ENCODE measurements at places on chromosomes 16 and 17.

DNA sequence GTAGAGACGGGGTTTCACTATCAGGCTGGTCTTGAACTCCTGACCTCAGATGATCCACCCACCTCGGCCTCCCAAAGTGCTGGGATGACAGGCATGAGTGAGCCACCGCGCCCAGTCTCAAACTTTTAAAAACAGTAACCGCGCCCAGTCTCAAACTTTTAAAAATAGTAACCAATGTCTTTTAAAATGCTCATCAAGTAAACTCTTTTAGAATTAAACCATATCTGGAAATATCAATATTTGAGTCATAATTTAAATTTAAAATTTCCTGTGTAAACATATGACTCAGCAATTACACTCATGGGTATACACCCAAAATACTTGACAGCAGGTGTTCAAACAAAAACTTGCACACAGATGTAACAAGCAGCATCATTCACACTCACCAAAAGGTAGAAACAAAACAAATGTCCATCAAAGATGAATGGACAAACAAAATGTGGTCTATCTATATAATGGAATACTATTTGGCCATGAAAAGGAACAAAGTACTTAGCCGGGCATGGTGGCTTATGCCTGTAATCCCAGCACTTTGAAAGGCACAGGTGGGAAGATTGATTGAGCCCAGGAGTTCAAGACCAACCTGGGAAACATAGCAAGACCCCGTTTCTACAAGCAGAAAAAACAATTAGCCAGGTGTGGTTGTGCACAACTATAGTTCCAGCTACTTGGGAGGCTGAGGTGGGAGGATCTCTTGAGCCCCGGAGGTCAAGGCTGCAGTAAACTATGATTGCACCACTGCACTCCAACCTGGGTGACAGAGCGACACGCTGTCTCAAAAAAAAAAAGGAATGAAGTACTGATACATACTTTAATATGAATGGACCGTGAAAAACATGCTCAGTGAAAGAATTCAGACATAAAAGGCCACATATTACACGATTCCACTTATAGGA is 20.2 kb downstream of the ENPP7 start:
- DNase-seq = no peak

DNA sequence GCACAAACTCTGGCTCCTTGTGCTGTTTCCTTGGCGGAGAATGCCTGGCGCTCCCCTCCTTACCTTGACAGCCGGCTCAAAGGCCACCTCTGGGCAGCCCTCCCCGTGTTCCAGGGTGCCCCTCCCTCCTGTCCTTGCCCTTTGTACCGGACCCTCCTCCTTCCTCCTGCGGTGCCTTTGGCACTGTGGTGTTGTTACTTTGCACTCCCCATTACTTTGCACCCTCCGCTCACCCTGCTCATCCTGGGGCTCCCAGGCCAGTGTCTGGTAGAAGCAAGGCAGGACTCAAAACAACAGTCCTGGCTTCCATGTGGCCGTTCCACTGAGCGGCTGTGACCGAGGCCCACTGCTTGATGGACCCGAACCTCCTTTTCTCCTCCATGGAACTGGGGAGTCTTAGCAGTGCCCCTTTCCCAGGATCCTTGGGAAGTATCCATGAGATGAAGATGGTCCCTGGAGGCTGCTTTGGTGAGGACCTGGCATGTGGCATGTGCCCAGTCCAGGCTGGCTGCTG is 147.8 kb downstream of the CMIP start:
- no peak for DNase-seq

- DNase-seq = no peak
Measured at GRCh38 chr17:80441598-80442322, 26.8 kb downstream of the ENDOV start.

GRCh38 chr16:84183911-84184591 is 2.8 kb downstream of the TAF1C start:
- DNase-seq = no peak

DNA sequence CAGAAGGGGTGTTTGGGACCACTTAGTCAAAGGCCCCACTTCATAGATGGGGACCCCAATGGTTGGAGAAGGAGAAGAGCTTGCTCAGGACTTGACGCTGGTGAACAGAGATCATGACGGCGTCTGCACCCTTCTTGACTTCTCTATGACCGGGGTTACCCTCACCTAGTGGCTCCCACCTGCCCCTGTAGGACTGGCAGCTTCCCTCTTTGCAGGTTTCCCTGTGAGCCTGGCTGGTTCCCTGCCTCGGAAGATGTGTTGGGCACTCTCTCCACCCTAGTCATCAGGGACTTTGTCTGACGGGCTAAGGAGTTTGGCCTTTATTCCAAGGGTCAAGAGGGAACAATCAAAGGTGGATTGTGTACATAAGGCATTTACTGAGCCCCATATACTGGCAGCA is 22.7 kb downstream of the TBX4 start:
- no peak for DNase-seq

DNA sequence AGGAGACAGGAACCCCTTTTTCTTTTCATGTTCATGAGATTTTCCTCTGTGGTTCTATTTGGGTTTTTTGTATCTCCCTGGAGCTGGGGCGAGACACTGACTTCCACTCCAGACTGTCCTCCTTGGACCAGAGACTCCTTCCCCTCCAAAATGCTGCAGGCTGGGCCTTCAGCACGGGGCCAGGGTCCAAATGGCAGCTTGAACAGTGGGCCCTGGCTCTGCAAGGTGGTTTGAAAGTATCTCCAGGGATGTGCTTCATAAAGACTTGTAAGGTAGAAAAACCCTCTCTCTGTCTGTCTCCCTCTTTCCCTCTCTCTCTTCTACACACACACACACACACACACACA is 236.1 kb downstream of the ZNF423 start:
- DNase-seq = no peak

- DNase-seq = no peak
Measured at GRCh38 chr16:81440888-81441761, 3.5 kb upstream of the CMIP start.

DNA sequence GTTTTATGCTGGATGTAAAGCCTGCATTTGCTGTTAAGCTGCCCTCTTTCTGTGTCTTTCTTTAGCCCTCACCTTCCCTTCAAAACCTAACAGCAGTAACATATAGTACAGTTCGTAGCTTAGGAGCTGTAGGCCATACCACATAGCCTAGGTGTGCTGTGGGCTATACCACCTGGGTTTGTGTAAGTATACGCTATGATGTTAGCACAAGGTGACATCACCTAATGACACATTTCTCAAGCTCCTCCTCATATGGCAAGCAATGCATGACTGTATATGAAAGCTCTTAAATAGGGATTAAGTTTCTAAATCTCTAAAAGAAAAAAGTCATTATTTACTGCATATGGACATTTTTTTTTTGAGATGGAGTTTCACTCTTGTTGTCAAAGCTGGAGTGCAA is 57.8 kb upstream of the TMEM97 start:
- no peak for DNase-seq

- DNase-seq = no peak
Measured at GRCh38 chr16:50367777-50368409, 895 bp downstream of the BRD7 start.

GRCh38 chr16:68884861-68885720 is 41.8 kb downstream of the TANGO6 start:
- no peak for DNase-seq

DNA sequence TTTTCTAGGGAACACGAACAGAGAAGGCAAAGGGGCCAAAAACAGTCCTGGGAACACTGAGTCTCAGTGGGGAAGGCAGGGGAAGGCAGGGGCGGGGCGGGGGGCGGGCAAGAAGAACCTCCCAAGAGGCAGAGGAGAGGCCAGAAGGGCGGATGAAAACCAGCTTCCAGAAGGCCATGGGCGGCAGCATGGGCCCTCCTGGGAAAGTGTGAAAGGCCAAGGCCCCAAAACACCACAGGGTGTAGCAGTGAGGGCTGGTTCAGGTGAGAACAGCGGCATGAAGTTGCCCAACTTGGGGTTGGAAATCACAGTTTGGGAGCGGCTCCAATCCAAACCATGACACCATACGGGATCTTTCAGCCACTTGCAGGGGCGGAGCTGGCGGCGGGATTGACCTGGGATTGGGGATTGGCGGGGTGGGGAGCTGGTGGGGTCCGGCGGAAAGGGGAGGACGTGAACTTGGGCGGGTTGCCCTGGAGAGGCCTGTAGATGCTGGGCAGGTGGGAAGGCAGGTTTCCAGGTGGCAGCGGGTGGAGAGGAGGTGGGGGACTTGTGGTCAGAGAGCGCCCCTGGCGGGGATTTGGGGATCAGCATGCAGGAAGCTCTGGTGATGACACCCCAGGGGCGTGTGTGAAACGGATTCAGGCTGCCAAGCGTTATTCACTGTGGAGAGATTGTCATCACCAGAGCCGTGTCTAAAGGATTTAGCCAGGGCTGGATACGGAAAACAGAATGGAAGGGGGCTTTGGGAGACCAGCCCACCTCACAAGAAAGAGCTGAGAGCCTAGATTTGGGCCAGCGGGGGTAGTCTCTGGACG is 80.9 kb downstream of the ARHGAP23 start:
- peak; percentile 48 for DNase-seq

DNA sequence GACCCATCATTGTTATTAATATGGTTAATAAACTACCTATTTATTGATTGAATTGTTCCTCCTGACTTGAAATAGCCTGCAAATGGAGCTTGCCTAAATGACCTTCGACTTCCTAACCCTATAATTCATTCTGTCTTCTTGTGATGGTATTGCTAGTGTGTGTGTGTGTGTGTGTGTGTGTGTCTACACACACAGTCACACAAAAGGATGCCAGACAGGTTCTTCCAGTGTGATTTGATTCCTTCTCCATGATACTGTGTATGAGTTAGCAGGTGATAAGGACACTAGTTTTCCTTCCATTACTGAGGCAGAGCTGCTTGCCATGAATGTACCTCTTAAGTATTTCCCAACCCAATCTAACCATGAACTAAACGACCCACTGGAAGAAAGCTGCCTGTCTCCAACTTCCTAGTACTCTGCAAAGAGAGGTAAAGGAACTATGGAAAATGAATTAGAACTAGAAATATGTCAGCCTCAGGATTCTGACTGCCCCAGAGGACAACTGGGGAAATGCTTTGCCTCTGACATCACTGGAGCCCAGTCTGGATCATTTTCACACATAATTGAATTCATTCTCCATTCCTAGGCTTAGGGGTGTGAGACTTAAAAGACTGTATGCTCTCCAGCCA is 3.5 kb upstream of the CDC6 start:
- DNase-seq = no peak
